ENCODE measurements at places on chromosomes 7 and 10.

DNA sequence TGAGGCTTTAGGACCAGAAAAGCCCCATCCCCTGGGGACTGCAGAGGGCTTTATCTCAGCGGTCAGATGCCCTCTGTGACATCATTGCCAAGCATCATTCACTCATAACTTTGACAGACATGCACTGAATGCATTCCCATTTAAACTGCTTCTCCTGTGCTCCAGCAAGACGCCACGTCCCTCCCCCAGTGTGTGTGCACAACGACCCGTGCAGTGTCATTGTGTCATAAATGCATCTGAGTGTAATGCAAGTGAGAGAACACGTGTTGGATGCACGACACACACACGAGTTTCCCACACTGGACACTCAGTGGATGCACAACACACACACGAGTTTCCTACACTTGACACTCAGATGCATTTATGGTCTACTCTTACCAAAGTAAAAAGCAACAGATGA is 337.9 kb downstream of the PTPRN2 start:
- DNase-seq: no peak

GRCh38 chr10:84308021-84308420 is 20.4 kb upstream of the CCSER2 start:
- DNase-seq: no peak

DNA sequence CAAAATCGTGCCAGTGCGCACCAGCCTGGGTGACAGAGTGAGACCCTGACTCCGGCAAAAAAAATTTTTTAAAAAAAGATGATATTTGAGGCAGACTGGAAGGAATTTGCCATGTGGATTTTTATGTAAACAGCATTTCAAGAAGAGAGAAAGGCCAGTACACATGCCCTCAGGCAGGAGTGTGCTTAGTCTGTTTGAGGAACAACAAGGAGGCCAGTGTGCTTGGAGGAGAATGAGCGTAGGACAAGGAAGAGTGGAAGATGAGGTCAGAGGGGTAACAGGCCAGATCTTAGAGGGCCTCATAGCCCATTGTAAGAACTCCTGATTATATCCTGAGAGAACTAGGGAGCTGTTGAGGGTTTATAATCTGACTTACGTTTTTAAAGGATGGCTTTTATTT is 17.2 kb upstream of the STRIP2 start:
- DNase-seq: no peak

DNA sequence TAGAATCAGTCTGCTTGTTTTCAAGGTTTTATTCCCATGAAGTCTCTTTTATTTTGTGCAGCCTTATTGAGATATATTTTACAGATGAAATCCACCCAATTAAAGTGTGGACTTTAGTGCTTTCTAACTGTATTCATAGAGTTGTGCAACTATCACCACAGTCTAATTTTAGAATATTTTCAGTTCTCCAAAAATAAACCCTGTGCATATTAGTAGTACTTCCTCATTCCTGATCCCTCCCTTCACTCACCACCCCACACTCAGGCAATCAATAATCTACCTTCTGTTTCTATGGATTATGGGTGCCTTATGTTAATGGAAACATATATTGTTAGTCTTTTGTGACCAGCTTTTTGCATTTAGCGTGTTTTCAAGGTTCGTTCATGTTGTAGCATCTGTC is 185.7 kb upstream of the TMEM72 start:
- no peak for DNase-seq

- DNase-seq: no peak
Measured at GRCh38 chr10:78768041-78768835, 300.5 kb upstream of the ZMIZ1 start.

GRCh38 chr7:28125431-28126409 is 54.9 kb downstream of the JAZF1 start:
- DNase-seq: no peak

DNA sequence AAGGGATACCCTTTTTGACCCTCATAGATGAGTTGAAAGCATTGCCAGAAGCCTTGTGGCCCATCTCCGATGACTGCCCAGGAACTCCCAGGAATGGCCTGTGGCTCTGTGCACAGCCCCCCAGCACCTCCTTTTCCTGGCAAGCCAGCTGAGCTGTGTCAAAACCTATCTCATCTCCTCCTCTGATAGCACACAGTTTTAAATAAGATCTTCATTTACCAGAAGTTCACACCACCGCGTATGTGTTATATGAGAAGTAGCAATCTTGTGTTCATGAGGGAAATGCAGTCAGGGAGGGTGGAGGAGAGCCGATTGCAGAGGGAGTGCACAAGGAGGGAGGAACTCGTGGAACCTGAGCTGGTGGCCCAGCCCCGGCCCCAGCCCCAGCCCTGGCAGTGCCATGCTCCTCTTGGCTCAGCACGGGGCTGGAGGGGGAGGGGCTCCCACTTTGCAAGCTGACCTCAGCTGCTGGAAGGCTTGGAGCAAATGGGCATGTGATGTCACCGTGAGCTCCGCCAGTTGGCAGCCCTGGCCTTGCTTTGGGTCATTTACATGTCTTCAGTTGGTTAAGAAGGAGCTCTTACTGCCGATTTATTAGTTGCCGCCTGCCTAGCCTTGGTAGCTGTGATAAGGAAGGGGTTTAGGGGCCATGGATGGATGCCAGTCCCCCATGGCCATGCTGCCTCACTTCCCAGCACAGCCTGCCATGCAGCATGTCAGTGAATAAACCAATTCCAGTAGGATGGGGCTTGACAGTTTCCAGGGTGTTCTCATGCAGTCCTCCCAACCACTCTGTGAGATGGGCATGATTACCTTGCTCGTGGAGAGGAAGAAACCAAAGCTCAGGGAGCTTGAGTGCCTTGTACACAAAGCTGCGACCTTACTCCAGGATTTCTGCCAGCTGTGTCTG is 20.0 kb downstream of the UNC5B start:
- no peak for DNase-seq

DNA sequence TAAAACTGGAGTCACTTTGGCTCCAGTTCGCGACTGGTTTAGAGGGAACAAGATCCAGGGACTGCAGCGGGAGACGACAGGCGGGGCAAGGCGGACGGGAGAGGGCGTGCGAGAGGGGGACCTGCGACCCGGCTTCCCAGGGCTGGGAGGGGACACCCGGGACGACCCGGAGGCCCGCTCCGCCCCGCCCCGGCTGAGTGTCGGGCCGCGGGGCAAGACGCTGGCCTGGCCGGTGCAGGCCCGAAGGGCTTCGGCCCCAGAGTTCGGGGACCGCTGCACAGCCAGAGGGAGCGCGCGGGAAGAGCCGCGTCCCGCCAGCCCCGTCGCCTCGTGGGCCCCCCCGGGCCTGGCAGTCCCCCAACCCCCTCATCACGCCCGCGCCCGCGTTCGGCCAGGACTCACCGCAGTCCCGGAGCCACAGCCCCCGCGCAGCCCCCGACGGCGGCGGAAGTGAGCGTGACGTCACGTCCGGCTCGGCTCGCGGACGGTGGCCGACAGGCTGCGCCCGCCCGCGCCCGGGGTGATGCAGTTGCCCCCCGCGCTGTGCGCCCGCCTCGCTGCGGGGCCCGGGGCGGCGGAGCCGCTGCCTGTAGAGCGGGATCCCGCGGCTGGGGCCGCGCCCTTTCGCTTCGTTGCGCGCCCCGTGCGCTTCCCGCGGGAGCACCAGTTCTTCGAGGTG is at the start of the genes TUBGCP2 and ZNF511:
Gene TUBGCP2 (minus strand): TSS at position 452 of the 679 bp plus-strand sequence. CDS start 5,931 bp downstream, outside the sequence.
Gene ZNF511 (plus strand): TSS at position 494 of the 679 bp plus-strand sequence. CDS start 30 bp downstream, at position 524.
- DNase-seq: peak; percentile 94

DNA sequence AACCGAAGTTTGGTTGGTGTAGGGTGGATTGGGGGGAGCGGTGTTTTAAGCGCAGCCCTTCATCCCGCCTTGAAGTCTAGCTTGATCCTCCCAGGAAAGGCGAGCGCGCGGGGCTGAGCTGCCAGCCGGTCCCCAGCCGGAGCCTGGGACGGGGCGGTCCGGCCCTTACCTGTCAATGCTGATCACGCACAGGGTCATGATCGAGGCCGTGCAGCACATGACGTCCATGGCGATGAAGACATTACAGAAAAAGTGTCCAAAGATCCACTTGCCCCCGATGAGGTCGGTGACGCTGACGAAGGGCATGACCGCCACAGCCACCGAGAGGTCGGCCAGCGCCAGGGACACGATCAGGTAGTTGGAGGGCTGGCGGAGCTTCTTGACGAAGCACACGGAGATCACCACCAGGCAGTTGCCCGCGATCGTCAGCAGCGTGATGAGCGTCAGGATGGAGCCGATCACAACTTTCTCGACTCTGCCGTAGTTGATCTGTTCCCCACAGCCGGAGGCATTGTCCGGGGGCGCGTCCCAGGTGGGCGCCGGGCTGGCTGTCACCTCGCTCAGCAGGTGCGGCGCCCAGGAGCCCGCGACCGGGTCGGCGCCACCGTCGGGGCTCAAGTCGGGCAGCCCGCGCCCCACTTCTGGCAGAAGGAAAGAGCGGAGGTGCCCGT is 740 bp downstream of the HTR7 start:
- no peak for DNase-seq

GRCh38 chr7:18459484-18460245 is 35.9 kb upstream of the HDAC9 start:
- DNase-seq: no peak

DNA sequence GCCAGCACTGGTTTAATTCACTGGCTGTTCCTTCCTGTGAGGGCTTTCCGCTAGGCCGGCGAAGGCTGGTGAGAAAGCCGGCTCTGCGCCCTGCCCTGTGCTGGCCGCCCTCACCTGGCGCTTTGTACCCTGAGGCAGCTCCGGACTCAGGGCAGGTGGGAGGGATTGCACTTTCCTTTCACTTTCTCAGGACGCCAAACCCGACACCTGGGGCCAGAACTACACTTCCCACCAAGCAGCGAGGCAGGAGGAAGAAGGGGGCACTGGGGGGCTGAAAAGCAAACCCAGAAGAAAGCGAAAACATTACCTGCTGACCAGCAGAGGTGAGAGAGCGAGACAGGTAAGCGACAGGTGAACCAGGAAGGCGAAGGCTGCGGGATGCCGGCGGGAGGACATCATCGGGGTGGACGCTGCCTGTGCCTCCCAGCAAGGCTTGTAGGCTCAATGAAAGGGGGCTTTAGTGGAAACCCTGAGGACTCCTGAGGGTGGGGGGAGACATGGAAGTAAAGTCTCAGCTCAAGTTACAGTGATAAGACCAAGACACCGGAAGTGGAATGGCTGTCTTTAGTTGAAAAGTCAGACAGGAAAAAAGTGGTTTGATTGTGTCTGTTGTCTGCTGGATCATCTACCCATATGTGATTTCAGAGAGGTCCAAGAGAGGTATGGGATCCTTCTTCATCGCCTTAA is at the start of gene RAB19:
Gene RAB19 (plus strand): TSS at position 181 of the 687 bp plus-strand sequence. CDS start 3,589 bp downstream, outside the sequence.
- no peak for DNase-seq

- no peak for DNase-seq
Measured at GRCh38 chr10:21372651-21373410, 152.7 kb downstream of the SKIDA1 start.

- DNase-seq: no peak
Measured at GRCh38 chr10:1635340-1635739, 102.0 kb downstream of the ADARB2 start.

Measured in esophagus muscularis mucosa (tissue), 4 donors.